ENCODE measurements at places on chromosomes 1 and 21.

DNA sequence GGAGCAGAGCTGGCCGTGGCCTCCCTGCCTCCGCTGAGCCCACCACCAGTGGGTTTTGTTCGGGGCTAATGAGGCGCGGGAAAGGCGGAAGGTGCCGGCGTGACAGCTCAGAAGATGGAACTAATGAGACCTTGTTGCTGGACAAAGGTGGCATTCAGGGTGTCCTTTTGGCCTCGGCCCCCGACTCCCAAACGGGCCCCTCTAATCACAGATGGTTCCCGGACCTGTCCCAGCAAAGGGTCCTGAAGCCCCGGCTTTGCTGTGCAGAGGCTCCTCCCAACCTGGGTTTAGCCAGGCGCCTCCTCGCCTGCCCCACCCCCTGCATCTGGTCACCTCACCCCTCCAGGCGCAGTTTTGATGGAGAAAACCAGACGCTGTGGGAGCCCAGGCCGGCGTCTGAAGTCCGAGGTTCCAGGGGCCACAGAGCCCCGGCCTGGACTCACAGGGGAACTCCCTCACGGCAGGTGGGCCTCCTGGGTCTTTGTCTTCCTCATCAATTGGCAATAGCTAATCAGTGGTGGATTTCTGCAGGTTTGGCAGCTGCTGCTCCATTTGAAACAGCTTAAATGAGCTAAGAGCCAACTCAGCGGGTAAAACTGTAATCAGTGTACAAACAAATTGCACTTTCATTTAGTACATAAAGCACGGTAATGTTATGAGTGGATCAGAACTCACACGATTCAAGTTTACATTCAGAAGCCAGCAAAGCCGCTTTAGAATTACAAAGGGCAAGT lies 44.3 kb upstream of the ADARB1 start:
- DNase-seq: peak; percentile 37

DNA sequence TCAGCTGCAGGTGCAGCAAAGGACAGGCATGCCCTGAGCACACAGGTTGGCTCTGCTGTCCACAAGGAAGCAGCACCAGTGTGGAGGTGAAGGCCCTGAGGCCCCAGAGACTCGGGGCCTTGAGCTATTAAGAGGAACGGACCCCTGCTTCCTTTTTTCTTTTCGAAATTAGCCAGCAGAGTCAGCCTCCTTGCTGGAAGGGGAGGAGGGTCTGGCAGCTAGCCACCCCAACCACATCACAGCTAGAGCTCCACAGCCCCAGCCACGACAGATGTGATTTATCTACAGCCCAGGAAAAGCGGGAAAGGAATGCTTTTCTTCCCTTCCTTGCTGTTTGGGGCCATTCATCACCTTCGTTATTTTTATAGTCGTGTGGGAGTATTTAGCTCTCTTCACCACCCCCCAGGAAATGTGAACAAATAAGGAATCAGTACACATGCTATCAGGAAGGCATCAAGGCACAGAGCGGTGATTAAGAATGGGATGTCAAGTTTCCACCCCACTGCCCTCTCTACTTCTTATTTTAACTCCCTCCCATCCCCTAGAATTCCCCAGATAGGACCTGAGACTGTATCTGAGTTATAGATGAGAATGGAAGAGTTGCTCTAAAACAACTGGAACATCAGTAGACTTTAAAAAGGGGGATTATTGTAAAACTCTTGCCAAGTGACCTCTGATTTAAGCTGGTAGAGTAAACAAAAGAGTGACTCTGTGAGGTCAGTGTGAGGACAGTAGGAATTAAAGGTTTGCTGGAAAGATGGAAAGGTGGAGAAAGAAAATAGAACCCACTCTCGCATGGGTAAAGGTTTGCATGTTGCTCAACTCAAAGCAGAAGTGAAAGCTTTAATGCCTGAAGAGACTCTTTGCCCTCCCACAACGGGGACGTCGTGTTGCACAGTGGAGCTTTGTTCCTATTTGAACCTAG lies 224.7 kb upstream of the GJB5 start:
- no peak for DNase-seq

DNA sequence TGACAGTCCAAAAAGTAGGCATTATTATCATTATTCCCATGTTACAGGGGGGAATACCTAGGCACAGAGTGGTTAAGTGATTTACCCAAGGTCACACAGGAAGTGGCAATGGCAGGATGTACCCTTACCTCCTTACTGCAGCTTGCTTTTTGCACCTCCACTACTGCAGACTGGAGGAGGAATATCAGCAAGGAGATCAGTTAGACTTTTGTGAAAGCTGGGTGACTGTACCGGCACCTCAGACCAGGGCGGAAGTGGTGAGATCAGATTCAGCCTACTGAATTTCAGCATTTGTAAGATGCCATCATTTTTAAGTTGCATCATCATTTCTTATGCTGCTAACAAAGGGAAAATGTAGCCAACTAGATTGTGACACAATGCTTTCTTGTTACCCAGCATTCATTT lies 4.5 kb downstream of the ADARB1 start:
- no peak for DNase-seq

DNA sequence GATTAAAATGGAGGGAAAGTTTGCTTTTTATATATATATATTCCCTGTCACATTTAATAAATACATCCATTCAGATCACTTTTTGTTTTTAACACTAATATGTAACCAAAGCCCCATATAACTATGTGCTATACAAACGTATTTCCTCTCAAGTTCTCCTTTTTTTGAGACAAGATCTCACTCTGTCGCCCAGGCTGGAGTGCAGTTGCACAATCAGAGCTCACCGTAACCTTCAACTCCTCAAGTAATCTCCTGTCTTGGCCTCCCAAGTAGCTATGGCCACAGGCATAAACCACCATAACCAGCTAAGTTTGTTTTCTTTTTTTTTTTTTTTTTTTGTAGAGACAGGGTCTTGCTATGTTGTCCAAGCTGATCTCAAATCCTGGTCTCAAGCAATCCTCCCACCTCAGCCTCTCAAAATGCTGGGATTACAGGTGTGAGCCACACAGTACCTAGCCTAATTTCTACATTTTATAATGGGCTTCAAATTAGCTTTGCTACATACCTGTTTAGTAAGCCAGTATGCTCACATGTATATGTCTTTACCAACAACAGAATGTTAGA lies 120.0 kb downstream of the TGFBR3 start:
- DNase-seq: no peak

GRCh38 chr1:114063544-114063943 lies 84.3 kb downstream of the OLFML3 start:
- no peak for DNase-seq

DNA sequence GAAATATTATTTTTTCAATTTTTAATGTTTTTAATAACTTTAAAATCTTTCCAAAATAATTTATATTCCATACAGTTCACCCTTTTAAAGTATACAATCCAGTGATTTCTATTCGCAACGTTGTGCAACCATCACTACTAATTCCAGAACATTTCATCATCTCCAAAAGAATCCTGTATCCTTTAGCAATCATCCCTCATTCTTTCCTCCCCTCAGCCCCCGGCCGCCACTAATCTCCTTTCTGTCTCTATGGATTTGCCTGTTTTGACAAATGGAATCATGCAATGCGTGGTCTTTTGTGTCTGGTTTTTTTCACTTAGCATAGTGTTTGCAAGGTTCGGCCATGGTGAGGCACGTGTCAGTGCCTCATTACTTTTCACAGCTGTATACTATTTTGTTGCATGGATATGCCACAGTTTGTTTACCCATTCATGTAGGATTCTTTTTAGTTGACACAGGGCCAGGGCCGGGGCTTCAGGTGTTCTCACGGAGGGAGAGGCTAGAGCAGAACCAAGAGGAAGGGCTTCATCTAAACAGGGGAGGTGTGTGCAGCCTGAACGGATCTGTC lies 40.6 kb upstream of the ZBTB40 start:
- no peak for DNase-seq

DNA sequence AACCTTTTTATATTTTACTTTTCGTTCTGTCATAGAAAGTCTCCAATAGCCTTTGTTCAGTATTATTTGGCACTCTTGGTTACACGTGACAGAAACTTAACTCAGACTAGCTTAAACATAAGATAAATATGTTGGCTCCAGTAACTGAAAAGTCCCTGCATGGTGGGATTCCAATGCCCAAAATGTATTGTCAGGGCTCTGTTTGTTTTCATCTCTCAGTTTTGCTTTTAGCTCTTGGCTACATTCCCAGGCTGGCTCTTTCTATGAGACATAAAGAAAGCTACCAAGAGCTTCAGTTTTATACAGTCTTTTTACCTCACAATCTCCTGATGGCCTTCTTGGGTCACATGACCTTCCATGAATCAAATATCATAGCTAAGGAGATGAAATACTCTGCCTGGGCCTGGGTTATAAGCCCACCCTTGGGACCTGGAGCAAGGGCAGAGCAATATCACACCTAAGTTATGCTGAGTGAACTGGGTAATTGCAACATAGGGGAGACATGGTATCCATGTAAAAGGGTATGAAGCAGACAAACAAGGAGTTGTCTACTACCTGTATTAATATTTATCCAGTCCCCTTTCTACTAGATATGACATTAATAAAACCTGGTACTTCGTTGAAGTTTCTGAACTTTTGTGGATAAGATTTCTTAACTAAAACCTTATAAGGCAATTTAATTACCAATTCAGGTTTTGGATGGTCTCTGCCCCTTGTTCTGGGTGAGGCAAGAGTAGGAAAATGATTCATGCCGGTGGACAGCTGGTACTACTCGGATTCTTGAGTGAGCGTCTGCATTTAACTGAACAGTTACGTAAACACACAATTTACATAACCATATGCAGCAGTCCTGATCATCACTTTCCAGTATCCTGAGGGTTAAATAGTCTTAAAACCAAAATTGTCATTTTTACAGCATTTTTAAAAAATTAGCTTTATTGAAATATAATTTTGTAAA lies 442.3 kb downstream of the GPATCH2 start:
- DNase-seq: no peak

GRCh38 chr1:180029524-180030135 lies 75.0 kb downstream of the CEP350 start:
- no peak for DNase-seq

GRCh38 chr1:158527190-158527815 lies 26.9 kb downstream of the OR6Y1 start:
- peak; percentile 58 for DNase-seq

- no peak for DNase-seq
These were observed 106.9 kb downstream of the RIPK4 start for GRCh38 chr21:41659791-41660560.
